ENCODE measurements at places on chromosomes 4 and X.

- no peak for DNase-seq
Observed at GRCh38 chr4:6991771-6992557, 51.2 kb upstream of the TADA2B start.

DNA sequence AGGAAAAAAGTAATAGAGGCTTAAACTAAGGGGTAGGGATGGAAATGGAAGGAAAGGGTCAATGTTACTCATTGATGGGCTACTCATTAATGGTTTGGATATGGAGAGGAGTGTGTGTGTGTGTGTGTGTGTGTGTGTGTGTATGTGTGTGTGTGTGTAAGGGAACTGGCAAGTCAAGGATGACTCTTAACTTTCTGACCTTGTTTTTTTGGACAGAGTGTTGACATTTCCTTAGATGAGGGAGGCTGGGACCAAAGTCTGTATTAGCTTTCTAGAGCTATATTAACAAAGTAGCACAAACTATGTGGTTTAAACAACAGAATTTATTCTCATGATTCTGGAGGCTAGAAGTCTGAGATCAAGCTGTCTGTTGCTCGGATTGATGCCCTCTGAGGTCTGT is 202.7 kb downstream of the GBA3 start:
- no peak for DNase-seq

GRCh38 chr4:159051245-159052071 is 51.4 kb upstream of the RAPGEF2 start:
- DNase-seq, result no peak

DNA sequence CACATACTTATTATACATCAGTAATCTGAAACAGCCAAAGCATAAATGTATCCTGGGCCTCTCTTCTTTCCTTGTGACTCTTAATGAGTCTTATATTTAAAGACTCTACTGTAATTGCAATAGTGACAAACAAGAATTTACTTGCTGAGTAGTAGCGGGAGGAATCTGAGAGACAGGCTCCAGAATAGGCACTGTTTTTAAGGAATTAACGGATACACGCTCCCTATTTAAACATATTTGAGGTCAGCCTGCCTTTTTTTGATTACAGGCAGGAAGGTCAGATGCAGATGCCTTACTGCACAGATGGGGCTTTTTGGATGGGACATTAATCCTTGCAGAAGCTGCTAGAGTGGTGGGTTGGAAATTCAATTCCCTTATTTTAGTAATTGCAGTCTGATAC is 196.3 kb upstream of the ANXA3 start:
- no peak for DNase-seq

DNA sequence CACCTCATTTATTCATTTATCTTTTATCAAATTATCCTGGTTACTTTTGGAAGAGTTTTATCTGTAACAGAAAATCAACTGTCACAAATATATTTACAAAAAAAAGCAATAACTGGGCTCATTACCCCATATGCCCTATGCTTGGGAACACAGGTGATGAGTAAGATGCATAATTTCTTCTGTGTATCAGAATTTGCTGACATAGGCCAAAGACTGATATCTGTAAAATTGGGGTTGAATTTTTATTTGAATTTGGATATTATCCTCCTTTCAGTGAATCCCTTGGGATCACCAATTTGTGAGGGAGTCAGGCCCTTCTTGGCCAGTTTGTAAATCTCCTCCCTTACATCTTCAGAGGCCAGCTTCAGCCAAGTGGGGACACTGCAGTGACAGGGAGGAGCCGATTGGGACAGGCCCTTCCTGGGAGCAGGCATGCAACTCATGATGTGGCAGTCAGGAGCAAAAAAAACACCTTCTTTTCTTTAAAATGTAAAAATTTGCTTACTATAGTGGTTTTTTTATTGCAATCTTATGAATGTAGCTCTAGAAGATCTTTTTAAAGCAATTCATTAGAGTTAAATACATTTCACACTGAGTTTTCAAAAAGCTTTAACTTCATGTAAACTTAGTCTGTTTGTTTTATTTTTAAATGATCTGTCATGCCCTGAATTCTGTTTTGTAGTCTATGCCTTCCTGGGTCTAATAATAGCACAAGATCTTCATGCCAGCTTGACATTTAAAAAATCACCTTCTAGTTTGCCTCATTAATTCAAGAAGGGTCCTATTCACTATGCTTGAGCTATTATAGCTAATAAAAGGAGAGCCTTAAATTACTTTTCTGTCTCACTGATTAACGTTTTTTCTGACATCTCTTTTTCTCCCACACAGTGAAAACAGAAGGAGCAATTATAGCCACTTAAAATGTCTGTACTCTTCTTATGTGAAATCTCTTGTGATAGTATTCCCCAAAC is 136.6 kb upstream of the SPRY1 start:
- DNase-seq, result no peak

DNA sequence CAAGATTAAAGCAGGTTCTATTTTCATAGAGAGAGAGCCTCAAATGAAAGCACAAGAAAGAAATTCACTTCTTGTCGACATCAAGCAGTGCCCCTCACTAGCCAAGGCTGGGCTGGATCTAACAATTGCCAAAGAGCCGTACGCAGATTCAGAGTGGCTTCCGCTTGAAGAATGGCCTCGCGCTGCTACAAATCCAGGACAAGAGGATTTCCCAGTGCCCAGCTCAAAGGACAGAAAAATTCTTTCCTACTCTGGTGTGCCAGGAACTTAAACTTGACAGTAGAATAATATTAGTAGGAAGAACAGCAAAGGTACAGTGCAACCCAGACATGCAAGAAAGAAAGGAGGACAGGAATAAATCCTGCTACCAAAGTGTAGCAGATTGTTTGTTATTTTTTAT is 56.5 kb upstream of the PPARGC1A start:
- DNase-seq, result no peak

DNA sequence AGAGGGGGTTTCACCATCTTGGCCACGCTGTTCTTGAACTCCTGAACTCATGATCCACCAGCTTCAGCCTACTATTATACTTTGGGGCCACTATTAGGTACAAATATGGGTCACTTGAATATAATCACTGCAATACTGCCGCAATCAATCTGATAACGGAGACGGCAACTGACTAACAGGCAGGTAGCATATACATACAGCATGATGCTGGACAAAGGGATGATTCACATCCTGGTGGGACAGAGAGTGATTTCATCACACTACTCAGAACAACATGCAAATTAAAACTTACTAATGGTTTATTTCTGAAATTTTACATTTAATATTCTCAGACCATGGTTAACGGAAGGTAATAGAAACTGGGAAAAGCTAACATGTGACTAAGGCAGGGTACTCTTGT is 10.9 kb downstream of the LRBA start:
- no peak for DNase-seq

DNA sequence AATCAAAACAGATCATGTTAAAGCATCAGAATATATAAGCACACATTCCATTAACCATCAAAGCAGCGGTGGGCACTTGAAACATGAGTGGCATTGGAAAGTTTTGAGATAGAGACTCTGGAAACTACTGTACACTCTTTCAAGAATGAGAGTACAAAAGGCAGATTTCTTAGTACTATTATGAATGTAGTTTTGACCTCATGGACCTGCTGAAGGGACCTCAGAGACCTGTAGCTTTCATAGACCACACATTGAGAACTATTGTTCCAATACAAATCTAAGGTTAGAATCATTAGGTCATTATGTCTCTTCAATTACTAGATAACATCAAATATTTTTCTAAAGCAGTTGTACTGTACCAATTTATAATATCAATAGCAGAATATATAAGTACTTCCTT is 283.6 kb downstream of the RPA4 start:
- no peak for DNase-seq

DNA sequence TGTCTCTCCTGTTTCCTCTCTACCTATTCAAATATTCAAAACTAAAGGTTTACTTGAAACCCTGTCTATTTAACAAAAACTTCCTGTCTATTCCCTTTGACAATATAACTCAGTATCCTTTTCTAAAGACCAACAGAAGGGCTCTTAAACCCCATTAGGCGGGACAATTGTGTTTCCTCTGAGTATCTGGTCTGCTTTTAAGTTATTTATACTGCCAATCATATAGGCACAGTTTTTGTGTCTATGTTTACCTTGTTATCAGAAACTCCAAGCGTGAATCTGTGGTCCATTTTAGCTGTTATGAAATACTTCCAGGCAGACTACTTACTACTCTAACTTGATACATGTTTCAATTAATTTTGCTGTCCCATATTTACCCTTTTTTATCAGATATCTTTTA is 350.0 kb upstream of the CTSO start:
- no peak for DNase-seq

- no peak for DNase-seq
Observed at GRCh38 chr4:185357211-185357610, 38.5 kb downstream of the LRP2BP start.

DNA sequence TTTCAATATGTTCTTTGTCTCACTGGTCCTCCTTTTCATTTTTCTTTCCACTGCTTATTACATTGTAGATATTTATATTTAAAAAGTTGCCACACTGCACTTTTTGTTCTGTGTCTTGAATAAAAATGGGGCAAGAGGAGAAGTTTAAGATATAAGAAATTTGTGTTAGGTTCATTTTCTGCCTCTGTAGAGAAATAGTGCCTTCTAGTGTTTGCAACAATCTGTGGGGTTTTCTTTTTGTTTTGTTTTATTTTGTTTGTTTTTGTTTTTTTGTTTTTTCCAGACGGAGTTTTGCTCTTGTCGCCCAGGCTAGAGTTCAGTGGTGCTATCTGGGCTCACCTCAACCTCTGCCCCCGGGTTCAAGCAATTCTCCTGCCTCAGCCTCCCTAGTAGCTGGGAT is 20.1 kb upstream of the SMIM14 start:
- DNase-seq, result no peak

GRCh38 chr4:153481478-153481877 is 15.3 kb downstream of the TMEM131L start:
- no peak for DNase-seq

- no peak for DNase-seq
Observed at GRCh38 chrX:120356084-120356483, 5.8 kb upstream of the ATP1B4 start.

GRCh38 chrX:96611619-96612362 is 72.9 kb upstream of the DIAPH2 start:
- no peak for DNase-seq

DNA sequence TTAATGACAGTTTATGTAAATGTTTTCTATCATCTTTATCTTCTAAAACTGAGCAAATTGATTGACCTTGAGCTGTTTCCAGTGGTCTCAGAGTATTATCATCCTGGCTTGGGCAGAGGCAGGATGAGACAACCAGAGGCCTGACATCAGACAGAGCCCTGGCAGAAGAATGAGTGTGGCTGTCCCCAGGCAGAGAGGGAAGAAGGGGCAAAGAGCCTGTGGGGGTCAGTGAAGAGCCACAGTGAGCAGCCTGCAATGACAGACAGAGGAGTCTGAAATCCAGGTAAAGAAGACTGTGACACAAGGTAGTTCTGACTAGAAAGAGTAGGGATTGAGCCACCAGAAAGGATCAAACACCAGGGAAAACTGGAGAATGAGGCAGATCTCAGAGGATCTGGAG is 182.4 kb upstream of the ARSJ start:
- no peak for DNase-seq

GRCh38 chr4:41692717-41693345 is 55.7 kb downstream of the PHOX2B start:
- DNase-seq, result peak; percentile 63

GRCh38 chrX:54085666-54086065 is 41.4 kb upstream of the PHF8 start:
- no peak for DNase-seq

- no peak for DNase-seq
Observed at GRCh38 chr4:163680386-163681098, 186.1 kb downstream of the TMA16 start.

DNA sequence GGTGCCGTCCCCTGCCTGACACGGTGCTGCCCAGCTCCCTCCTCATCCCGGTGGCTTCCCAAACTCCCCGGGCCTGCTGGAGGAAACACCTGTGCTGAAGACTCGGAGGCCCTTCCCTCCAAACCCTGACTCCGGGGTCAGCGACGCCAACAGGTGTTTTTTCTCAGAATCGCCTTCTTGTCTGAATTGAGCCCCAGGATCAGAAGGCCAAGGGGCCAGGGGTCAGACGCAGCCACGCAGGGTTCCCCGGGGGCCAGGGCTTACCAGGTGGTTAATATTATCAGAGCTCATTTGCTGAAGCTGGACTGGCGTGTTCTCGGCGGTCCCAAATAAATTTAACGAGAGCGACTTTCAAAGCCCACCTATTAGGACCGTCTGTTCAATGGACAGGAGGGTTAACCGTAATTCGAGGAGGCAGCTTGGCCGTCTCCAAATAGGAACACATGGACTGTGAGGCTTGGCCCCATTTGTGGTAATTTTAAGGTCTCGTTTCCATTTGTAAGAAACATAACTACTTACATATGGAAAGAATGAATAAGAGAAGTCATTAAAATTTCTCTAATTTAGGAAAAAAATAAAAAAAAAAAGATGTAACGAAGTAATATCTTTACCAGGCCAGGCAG is 239.3 kb downstream of the CRLF2 start:
- no peak for DNase-seq

GRCh38 chrX:13094828-13095341 is 50.5 kb upstream of the FAM9C start:
- DNase-seq, result no peak

All from right forelimb (tissue), 1 donor.